ENCODE measurements at places on chromosomes 6 and 20. TPM values are rescaled to one million over a fixed set of nuclear protein-coding genes. Genes with fewer than 3 reads are reported as not detected.
A peak's percentile ranks its signal among the peaks of the same experiment; 100 is the strongest.

GRCh38 chr20:2865630-2866029, 7.7 kb upstream of the PTPRA start:
- H3K36me3 ChIP-seq: peaks cover 4% of the 10 kb centered on the region
- DNase-seq: peak; percentile 26
- H3K27me3 ChIP-seq: no peaks in the 10 kb centered on the region
- H3K4me3 ChIP-seq: no peak overlapping the region
- no peak overlapping the region for H3K27ac ChIP-seq

GRCh38 chr20:61912665-61913422, 152.8 kb downstream of the TAF4 start:
- H3K27me3 ChIP-seq: no peaks in the 10 kb centered on the region
- no peaks in the 10 kb centered on the region for H3K36me3 ChIP-seq
- H3K4me1 ChIP-seq: no peaks in the 10 kb centered on the region
- DNase-seq: no peak
- no peak overlapping the region for H3K27ac ChIP-seq

The ZBTB46 gene
- total RNA-seq: 0.05 TPM

The HUS1B gene
- 2.8 TPM for total RNA-seq

GRCh38 chr6:109922851-109923250, 55.3 kb upstream of the GPR6 start:
- H3K4me3 ChIP-seq: no peak overlapping the region
- no peaks in the 10 kb centered on the region for H3K27me3 ChIP-seq
- no peak overlapping the region for H3K27ac ChIP-seq
- DNase-seq: no peak
- no peaks in the 10 kb centered on the region for H3K36me3 ChIP-seq

- no peak for DNase-seq
- H3K4me1 ChIP-seq: no peaks in the 10 kb centered on the region
- no peak overlapping the region for H3K27ac ChIP-seq
- no peaks in the 10 kb centered on the region for H3K36me3 ChIP-seq
- no peak overlapping the region for H3K4me3 ChIP-seq
Measured at GRCh38 chr20:39039261-39039660, 77.1 kb downstream of the DHX35 start.

The AGER gene
- 92.2 TPM for total RNA-seq

- no peaks in the 10 kb centered on the region for H3K36me3 ChIP-seq
- H3K4me1 ChIP-seq: no peaks in the 10 kb centered on the region
- no peak overlapping the region for H3K4me3 ChIP-seq
- H3K27me3 ChIP-seq: no peaks in the 10 kb centered on the region
Measured at GRCh38 chr6:161477876-161478425, 204.1 kb upstream of the AGPAT4 start.

The SRSF12 gene
- total RNA-seq: not detected

DNA sequence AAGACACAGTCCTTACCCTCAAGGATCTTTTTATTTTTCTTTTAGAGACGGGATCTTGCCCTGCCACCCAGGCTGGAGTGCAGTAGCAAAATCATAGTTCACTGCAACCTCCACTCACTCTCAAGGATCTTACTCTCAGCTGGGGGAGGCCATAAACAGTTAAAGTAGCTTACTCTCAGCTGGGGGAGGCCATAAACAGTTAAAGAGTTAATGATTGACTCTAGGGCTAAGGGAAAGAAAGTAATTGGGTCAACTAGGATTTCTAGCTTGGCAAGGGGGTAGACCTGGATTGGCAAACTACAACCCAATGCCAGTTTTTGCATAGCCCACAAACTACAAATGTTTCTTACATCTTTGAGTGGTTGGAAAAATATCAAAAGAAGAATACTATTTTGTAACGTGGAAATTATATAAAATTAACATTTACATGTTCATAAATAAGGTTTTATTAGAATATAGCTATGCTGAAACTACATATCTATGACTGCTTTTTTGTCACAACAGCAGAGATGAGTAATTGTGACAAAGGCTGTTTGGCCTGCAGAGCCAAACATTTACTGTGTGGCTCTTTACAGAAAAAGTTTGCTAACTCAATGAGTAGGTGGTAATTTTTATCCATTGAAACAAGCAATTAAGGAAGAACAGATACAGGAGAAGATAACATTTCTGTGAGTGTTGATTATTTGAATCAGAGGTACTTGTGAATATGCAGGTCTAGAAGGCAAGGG, 46.4 kb downstream of the PTPRA start:
- peaks cover 19% of the 10 kb centered on the region for H3K36me3 ChIP-seq
- no peak overlapping the region for H3K27ac ChIP-seq
